ENCODE measurements at places on chromosomes 1 and 21.
A peak's percentile ranks its signal among the peaks of the same experiment; 100 is the strongest.

DNA sequence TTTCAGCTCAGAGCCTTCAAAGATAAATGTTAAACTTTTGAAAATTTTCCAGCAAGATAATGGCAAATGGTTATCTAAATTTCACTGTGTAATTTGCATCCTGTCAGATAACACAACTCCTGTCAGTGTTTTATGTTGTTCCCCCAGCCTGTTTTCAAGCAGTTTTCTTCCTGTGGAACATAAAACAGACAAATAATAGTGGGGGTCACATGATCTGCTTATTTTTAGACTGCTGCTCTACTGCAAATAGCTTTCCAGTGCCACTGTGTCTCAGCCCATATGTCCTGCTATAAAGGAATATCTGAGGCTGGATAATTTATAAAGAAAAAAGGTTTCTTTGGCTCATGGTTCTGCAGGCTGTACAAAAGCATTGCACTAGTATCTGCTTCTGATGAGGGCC, 32.2 kb downstream of the FMO3 start:
- no peak for DNase-seq

- DNase-seq = no peak
These were observed 13.9 kb downstream of the SH3BP5L start for GRCh38 chr1:248811514-248812490.

DNA sequence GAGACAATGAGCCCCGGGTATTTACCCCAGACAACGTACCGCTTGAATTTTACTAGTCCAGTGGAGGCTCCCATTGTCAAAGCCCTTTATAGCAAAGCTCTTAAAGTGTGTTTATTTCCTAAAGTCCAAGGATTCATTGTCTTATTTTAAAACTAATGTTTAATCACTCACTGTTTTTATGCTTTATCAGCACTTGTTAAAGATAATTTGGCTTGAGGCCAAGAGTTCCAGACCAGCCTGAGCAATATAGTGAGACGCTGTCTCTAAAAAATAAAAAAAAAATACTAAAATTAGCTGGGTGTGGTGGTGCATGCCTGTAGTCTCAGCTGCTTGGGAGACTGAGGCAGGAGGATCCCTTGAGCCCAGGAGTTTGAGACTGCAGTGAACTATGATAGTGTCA, 202.8 kb downstream of the RYR2 start:
- DNase-seq = no peak

DNA sequence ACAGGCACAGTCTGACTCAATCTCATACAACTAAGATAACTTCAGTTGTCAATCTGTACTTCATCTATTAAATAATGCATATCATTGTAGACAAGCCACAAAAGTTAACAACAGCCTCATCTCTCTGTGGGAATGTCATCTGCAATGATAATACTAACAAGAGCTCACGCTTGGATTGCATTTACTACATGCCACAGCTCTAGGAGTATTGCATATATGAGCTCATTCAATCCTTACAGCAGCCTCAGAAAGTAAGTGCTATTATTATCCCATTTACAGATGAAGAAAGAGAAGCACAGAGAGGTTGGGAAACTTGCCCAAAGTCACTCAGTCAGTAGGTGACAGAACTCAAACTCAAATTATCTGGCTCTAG, 105.7 kb upstream of the GUCA2B start:
- no peak for DNase-seq

- DNase-seq = no peak
These were observed 54.7 kb downstream of the COQ8A start for GRCh38 chr1:226994586-226995364.

GRCh38 chr1:223326776-223327175, 37.2 kb downstream of the SUSD4 start:
- no peak for DNase-seq

- no peak for DNase-seq
These were observed 34.0 kb upstream of the BACE2 start for GRCh38 chr21:41133874-41134522.

DNA sequence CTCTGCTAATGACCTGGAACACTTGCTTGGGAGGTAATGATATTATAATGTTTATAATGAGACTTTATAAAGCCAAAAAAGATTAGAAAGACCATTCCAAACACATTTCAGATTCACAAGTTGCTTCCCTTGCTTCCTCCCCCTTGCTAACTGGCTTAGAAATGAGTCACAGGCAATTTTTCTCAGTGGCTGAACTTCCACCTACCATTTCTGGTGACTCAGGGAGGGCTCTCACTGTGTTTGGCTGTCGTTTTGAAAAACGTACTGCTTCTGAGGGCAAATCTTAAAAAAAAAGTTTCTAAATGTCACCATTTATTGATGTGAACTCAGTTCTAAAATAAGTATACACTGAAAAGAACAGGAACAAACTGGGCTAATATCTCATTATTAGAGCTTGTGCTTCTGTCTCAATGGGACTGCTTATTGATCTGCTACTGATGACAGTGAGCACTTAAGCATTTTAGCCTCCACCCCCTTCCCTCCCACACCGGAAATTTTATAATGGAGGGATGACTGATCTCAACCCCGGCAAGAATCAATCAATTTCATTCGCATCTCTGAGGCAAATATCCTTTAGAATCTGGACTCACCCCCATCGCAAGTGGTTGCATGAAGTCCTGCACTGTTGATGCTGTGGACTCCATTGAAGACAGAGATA, 278.3 kb downstream of the KCTD3 start:
- no peak for DNase-seq

DNA sequence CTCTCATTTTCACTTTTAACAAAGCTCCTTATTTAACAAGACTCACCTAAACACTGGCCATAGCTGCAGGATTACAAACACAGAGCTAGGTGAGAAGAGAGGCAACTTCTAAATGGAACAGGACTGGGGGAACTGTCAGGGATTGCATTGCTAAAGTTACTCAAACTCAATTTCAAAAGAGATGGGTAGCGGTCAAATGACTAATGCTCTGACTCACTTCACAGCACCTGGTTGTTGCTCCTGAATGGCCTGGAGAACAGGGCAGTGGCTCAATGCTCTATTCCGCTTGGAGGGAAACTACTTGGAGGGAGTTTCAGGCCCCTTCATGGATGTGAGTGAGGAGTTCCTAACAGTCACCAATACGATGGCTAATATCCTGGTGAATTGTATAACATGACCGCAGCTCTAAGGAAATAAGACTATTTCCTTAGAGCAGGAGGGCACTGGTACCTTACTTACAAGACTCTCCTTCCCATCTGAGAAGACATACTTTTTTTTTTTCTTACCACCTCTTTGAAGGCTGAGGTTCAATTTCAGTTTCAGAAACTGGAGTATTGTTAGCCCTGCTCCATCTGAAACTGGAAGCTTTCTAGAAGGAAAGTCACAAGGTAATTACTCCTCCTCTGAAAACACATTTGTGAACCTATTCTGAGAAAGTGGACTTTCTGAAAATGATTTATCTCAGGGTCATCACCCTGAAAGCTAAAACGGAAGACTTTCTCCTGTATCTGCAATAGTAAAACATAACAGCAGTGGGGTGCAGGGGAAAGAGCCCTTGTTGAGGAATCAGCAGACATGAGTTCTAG, 9.5 kb downstream of the DPT start:
- no peak for DNase-seq

DNA sequence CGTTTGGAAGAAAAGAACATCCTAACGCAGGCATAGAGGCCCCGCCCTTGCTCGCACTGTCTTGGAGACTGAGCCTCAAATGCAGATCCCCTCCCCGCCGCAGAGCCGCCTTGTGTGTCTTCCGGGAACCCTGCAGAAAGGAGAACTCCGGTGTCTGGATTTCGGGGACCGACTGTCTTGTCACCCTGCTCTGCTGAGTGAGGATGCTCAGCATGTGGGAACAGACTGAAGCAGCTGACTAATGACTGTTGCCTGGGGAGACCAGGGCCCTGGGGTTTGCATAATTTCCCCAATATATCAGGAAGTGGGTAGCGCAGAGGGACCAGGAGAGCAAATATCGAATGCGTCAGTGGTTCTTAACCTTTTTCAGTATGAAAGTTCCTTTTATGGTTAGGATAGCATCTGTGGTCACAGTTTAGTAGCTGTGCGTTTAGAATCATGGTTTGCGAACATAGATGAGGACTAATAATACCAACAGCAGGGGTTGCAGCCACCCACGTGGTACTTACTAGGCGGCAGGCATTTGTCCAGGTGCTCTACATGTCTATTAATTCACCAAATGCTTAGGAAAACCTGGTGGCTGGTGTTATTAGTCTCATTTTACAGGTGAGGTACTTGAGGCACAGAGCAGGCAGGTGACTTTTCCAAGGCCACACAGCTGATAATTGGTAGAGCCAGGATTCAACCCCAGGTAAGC, 14.3 kb downstream of the GPR137B start:
- peak; percentile 53 for DNase-seq

GRCh38 chr1:234849832-234850231, 239.9 kb upstream of the IRF2BP2 start:
- DNase-seq = no peak

GRCh38 chr1:199422206-199422605, 605.3 kb upstream of the NR5A2 start:
- no peak for DNase-seq

DNA sequence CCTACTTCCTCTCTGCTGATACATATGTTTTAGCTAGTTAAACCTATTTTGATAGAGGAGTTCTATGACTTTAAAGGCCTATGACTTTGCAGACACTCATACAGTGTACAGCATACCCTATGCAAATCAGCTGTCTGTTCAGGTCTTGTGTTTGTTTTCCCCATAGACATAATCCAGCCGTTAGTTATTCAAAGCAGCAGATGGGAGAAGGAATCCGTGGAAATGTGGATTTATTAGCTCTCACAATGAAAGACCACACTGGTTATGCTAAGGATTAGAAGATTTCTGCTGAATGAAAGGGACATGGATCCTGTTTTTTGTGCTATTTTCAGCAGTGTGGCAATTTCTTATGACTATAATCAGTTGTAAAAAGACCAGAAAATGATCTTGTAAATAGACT, 59.8 kb downstream of the MAST2 start:
- DNase-seq = no peak

- no peak for DNase-seq
These were observed 141.4 kb upstream of the COA6 start for GRCh38 chr1:234231893-234232276.

GRCh38 chr21:20592463-20592862, 405.7 kb upstream of the NCAM2 start:
- DNase-seq = no peak

GRCh38 chr1:203756036-203756435, 8.9 kb upstream of the LAX1 start:
- no peak for DNase-seq

DNA sequence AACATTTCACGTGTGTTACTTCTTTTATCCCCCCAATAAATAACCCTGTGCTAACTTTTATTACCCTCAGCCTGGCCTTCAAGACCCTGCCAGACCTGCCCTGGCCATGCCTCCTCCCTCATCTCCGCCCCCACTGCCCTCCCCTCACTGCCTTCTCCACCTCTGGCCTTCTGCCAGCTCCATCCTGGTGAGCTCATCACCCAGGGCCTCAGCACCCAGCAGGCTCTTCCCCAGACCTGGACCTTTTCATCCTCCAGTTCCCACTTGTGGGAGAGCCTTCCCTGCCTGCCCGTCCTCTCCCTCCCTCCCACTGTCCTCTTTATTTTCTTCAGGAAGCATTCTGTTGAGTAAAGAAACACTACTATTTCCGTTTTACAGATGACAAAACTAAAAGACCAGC, 72.0 kb downstream of the SLC66A1 start:
- no peak for DNase-seq

DNA sequence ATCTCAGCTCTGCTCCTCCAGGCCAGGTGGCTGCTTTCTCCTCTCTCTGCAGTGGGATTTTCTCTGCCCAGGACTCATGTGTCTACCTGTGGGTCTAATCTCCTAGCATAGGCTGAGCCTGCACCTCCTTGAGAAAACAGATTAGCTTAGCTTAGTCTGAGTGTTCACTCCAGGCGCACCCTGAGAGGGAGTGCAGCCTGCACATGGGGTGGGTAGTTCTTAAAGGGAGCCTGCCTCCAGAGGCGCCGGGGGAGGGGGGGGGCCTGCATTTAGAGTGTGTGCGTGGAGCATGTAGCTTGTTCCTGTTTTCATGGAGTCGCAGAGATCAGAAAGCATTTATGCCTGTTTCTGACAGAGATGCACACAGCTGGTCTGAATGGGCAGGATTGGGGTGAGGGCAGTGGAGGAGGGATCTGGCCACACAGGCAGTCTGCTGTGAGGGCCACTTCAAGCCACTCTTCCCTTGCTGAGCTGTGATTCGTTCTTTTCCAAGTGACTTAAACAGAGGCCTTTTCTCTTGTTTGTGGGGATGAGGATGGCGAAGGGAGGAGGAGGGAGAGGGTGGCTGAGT, 45.2 kb downstream of the GALNT2 start:
- DNase-seq = no peak

GRCh38 chr1:239247285-239247684, 139.1 kb upstream of the CHRM3 start:
- DNase-seq = no peak

DNA sequence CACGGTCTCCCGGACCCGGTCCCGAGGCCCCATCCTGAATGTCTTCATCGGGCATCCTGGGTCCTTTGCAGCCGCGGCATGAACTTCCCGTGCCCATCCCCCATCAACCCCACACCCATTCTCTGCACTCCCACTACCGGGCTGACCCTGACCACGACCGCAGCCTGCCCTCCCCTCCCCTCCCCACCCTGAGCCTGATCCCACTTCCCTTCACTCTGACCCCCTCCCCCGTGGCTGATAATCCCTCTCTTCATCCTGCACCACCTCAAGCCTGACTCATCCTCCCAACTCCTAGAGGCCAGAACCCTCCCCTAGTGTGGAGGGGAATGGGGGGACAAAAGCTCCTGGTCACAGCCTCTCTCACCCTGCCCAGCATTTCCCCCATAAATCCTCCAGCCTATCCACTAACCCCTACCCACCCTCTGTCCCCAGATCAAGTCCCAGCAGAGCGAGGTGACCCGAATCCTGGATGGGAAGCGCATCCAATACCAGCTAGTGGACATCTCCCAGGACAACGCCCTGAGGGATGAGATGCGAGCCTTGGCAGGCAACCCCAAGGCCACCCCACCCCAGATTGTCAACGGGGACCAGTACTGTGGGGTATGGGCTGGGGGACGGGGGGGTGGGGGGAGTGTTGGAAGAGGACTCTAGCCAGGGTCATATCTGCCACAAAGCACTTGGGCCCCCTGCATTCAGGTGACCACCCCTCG, 602 bp downstream of the SH3BGRL3 start:
- peak; percentile 30 for DNase-seq

DNA sequence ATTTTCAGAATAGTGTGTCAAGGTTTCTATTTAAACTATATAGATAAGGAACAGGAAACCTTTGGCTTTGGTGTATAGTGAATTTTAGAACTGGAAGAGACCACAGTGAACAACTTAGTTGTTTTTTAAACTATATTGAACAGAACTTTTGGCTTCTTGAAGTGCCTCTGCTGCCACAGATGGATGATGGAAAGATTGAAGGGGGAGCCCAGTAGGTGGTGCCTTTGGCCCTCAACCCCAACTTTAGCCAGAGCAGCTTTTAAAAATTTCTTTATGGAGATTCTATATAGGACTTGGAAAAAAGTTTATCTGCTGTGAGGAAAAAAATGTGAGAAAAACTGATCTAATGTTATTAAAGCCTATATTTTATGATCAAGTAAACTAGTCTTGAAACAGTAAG, 50.2 kb downstream of the SWT1 start:
- no peak for DNase-seq

DNA sequence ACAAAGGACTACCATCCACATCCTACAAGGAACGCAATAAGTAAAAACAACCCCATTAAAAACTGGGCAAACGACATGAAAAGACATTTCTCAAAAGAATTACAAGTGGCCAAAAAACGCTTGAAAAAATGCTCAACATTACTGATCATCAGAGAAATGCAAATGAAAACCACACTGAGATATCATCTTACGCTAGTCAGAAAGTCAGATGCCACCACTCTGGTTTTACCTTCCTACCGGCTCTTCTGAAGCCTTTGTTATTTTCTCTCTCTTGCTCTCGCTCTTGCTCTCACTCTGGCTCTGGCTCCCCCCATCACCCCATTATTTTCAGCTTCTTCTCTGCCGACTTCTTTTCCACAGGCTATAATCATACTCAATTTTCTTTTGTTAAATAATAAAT, 38.8 kb downstream of the VPS45 start:
- DNase-seq = no peak

Data from activated T-cell treated with anti-CD3 and anti-CD28 coated beads, Interleukin-2, amount 50 U/mL, for 48 hours (primary cell).